ENCODE measurements at places on chromosomes 7 and 10.

GRCh38 chr10:112790921-112791320, 159.1 kb upstream of the TCF7L2 start:
- no peak for DNase-seq

- no peak for DNase-seq
Observed at GRCh38 chr10:11581213-11581612, 30.2 kb downstream of the USP6NL start.

DNA sequence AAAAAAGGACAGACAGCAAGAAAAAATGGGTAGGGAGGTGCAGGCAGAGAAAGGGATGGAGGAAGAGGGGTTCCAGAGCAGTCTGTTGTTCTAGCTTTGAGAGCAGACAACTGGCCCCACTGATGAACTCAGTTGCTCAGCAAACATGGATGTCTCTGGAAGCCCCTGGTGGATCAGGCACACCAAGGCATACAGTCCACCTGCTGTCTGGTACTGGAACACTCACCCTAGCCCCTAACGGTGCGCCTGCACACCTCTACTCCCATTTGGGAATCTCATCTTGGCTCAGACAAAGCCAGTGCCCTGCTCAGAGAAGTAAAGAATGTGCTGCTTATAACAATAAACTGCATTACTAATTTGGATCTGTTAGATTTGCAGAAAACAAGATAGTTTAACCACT, 7.7 kb downstream of the MACROH2A2 start:
- no peak for DNase-seq

DNA sequence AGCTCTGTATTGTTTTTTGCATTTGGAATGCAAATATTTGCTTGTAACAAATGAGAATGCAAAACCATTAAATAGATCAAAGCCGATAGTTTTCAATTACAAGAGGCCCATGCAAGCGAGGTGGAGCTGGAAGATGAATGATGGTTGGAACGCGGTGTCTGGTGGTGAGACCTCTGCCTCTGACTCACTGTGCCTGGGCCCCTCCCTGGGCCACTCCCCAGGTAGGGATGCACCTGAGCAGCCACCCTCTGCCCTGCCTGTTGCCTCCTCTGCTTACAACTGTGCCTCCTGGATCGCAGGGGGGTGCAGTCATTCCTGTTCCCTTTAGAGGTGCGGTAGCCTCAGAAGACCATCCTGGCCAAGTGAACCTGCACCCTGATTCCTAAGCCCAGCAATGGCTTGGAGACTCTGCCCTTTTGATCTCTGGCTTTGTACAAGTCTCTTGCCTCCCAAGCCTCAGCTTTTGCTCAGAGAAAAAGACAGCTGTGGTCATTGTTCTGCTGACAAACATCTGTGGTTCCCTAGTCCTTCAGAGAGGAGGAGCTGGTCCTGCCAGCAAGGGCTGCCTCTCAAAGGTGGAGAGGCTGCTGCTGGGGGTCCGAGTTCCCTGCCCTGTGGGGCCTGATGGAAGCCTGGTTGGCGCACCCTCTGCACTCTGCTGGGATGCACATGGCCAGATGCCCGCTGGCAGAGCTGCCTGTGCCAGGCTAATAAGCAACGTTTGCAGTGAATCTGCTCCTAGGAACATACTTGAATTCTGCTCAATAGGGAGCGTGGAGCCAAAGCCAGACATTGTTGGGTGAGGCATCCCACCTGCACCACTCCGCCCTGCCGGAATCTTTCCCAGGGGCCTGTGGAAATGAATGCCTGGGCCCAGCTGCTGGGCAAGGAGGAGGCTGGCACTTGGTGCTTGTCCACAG, 126.3 kb upstream of the TCERG1L start:
- no peak for DNase-seq

DNA sequence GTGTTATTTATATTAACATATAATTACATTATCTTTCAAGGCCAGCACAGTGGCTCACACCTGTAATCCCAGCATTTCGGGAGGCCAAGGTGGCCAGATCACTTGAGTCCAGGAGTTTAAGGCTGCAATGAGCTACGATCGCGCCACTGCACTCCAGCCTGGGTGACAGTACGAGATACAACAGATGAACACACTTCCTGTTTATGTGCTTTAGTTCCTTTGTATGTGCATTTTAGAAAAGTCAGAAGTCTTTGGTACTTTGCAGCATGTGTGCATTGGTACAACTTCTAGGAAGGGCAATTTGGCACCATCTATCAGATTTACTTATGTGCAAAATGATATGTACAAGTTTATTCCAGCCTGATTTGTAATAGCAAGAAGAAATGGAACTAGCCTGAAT, 13.3 kb downstream of the SLC35G1 start:
- no peak for DNase-seq

GRCh38 chr7:37484426-37485073, 35.9 kb upstream of the ELMO1 start:
- no peak for DNase-seq

GRCh38 chr7:144019457-144019856, 19.3 kb downstream of the OR6B1 start:
- DNase-seq: no peak
